CD4-positive, alpha-beta T cell treated with Interleukin-17A for 4 hours (primary cell): ENCODE measurements at places on chromosomes 11 and 22.

DNA sequence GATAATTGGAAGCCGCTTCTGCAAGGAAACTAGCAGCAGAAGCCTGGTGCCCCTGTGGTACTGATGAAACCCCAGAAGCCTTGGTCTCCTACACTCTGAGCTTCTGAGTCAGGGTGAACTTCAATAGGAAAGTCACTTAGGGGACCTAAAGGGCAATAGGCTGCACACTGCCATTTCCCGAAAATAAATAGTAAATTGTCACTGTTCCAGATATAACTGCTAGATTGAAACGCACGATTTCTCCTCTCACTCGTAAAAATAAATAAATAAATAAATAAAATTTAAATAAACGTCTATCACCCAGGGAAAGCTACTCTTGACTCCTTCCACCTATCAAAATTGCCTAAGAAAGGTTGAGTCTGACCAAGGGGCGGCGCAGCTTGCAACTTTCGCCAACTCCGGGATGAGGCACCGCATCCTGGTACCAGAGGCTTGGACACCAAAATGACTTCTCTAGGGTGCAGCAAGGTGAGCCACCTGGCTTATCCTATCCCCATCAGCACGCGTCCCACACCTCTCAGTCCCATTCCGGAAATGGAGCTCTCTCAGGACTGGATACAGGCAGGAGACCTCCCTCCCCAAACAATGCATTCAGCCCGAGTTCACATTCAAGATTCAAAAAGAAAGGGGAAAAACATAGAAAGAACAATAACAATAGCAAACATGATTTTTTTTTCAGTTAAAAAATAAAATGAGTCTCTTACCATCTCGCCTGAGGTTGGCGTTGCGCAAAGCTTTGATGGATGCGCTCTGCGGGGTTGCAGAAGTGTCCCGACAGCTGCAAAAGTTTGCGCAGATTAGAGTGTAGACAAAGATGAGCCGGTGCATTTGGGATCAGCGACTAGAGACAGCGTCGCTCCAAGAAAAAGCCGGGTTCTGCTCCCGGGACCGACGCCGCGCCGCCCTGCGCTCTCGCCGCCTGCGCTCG is 583 bp downstream of the PDGFD start:
- no peak for DNase-seq

- DNase-seq: no peak
Observed at GRCh38 chr11:14967581-14968243, 4.4 kb downstream of the CALCA start.

- DNase-seq: no peak
Observed at GRCh38 chr22:38792833-38793232, 1.1 kb downstream of the DNAL4 start.

DNA sequence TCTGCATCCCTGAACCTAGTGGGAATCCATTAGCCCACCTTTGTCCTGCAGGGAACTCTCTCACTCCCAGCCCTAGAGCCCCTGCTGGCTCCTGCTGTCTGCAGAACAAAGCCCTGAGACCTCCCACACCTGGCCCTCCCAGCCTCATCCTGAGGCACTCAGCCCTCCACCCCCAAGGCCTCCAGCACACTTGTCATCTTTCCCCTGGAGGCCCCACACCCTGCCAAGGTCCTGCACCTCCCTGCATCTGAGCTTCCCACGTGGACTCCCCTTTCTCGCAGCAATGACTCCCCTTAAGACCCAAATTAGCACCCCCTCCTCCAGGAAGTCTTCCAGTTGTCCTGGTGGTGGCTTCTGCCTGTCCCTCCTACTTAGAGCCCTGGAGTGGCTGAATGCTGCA is 42.3 kb upstream of the LINC01488 start:
- no peak for DNase-seq

- DNase-seq: no peak
Observed at GRCh38 chr11:108944471-108945178, 279.8 kb downstream of the DDX10 start.

- DNase-seq: no peak
Observed at GRCh38 chr11:83070044-83070701, 1.5 kb downstream of the RAB30 start.

DNA sequence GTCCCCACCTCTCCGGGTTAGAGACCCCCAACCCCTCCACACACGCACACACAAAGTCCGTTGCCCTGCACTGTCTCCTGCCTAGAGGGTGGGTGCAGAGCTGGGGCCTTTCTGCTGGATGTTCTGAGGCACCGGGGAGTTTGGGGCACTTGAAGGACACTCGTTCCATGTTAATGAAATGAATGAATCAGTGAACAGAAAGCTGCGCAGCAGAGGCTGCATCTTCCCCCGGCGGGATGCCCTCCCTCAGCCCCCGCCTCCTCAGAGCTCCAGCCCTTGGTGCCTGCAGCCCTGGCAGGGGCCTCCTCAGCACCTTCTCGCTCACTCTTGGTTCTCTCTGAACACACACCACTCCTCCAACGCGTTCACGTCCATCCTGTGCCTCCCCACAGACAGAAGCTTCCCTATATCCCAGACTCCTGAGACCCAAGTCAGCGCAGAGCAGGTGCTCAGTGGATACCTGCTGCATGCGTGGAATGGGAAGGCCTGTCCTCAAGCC is 611.9 kb downstream of the TBC1D22A start:
- DNase-seq: no peak

GRCh38 chr22:48835857-48836672 is 991.6 kb downstream of the BRD1 start:
- DNase-seq: no peak

- no peak for DNase-seq
Observed at GRCh38 chr11:112478806-112479205, 218.1 kb upstream of the PLET1 start.

- no peak for DNase-seq
Observed at GRCh38 chr11:93689240-93689639, 27.8 kb downstream of the CEP295 start.
